ENCODE measurements at places on chromosomes 16 and 17.

DNA sequence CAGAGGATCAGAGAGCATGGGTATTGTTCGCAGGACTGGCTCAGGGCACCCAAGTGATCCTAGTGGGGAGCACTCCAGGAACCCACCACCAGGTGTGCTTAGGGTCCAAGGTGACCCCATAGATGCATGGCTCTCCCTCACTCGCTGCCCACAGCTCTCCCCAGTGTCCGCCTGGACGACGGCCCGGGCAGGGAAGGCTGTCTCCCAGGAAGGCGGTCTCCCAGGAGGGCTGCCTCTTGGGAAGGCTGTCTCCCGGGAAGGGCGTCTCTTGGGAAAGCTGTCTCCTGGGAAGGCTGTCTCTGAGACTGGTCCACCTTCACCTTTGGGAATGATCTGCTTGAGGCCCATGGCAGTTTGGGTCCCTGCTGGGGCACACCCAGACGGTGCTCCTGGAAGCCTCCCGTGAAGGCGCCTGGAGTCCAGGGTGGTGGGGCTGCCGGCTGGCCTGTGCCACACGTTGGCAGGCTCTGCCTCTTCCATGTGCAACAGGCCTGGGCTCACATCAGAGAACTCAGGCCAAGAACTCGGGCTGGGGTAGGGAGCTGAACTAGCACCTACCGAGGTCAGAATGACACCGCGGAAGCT, 5.0 kb downstream of the ECI1 start:
- DNase-seq = no peak

GRCh38 chr16:76389126-76389525, 111.9 kb downstream of the CNTNAP4 start:
- no peak for DNase-seq

GRCh38 chr17:38920374-38921291, 4.8 kb upstream of the LASP1NB start:
- no peak for DNase-seq

DNA sequence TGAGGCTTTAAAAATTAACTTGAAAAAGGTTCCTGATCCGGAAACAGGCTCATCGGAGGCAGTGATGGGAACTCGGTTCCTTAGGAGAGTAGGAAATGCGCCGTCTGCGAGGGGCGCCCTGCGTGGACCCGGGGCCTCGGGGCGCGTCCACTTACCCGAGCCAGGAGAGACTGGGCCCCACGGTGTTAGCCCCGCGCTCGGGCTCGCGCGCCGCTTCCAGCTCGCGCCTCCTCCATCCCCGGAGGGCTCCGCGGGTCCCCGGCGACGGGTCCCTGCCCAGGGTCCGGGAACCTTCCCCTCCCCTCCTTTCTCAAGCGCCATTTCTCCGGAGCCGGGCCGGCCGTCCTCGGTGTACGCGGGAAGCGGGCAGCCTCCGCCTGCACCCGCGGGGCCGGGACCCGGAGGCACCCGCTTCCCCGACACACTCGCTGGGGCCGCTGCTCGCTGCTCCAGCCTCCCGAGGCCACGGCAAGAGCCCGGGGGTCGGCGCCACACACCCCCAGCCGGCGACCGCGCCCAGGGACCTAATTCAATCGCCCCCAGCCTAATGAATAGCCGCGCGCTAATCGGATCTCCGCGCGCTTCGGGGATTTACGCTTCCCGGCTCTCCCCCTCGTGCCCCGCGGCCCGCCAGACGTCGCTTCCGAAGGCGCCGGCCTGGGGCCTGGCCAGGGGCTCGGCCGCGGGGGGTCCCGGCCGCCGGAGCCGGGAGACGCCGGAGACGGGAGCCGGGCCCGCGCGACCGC, 2.2 kb upstream of the BAHCC1 start:
- no peak for DNase-seq

DNA sequence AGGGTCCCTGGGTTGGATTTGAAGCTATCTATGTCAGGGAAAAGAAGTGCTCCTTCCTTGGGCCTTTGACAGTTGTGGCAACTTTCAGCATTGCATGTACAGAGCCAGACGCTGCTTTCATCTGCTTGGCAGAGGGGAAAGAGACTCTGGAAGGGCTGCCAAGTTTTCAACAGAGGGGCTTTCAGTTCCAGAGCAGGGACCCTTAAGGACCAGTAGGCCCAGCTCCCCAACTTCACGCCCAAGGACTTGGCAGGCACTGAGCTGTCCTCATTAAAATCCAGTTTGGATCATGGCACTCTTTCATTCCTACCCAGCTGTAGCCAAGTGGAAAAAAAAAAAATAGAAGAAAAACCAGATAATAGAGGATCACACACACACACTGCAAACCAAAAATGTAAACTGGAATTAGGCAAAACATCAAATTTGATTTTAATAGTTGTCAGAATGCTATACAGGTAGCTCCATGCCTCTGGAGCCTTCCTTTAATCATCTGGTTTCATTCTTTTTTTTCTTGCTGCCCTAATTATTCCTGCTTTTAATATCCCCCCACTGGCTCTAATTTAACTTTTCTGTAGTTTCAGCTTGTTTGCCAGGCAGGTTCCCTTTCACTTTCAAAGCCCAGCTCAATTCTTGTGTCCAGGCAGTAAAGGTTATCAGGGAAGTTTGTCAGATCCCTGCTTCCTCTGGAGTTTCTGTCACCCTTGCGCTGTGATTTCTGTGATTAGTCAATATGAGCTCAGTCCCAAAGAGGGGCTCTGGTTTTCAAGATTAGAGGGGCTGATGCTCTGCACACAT, 702.6 kb upstream of the CDH8 start:
- no peak for DNase-seq

DNA sequence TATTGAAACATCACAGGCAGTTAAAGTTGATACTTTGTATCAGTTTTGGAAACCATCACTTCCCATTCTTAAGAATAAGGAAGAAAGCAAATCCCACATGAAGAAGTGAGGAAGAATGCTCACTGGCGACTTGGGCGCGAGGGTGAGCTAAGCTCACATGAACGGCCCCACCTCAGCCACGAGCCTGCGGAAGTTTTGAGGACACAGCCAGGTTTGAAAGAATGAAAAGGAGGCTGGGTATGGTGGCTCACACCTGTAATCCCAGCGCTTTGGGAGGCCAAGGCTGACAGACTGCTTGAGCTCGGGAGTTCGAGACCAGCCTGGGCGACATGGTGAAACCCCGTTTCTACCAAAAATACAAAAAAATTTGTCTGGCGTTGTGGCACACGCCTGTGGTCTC, 110.3 kb upstream of the CHMP6 start:
- no peak for DNase-seq

Data from smooth muscle cell of the brain vasculature (primary cell).